ENCODE measurements at places on chromosomes 5 and 9.

GRCh38 chr5:128402506-128402905 lies 135.5 kb downstream of the FBN2 start:
- no peak for DNase-seq

DNA sequence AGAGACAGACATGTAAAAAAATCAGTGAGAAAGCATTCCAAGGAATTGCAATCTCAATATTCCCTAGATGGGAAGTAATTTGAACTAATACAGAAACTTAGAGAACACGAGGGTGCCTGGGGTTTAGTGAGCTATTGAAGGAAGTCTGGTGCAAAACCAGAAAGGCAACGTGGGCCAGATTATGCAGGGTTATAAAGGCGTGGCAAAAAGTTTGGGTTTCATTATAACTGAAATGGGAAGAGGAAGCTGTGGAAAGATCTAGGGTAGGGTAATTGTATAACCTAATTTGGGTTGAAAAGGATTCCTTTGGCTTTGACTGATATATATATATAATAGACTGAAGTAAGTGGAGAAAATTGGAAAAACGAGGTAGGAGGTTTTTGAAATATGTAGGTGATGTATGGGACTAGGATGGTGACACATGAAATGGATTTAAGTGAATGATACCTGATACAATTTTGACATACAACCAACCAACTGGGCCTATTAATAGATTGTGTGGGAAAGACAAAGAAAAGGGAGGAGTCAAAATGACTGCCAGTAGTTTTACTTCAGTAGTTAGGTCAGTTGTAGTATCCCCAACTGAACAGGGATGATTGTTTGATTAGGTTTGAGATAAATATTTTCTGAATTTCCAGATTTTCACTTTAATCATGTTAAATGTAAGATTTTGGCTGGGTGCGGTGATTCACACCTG lies 65.3 kb downstream of the FAM174A start:
- DNase-seq = no peak

DNA sequence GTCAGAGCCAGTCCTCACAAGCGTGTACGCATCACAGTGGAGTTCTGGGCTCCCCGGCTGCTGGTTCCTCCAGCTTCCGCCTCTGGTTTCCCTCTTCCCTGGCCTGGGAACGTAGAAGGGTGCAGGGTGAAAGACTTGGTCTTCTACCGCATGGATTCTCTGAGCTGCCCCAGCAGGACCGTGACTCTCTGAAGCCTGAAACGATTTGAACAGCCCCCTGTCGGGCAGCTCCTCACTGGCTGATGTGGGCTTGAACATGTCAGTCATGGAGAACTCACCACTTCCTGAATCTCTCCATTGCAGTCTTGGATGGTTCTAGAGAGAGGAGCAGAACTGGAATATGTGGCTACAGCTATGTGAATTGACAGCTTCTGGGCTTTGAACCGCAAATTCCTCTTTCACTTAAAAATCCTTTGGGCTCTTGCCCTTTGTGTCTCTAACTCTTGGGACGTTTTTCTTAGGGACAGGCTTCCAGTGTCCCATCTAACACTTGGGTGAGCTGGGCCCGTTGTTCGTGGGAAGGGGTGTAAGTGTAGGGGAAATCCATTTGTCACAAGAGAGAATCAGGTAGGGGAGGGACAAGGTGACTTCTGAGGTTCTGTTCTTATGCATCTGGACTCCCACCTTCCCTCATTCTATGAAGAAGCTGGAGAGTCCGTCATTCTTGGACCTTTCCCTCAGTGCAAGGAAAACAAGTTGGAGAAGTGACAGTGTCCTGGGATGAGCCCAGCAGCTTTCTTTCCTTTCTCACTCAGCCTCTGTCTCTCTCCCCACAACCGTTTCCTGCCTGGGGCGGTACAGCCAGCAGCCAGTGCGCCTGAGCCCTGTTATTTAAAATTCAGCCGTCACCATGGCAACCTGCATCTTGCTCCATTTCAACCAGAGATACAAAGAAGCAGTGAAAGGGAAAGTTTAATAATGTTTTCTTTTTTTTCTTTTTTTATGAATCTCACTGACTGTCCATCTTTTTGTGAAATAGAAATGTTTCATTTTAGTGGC lies 84.7 kb downstream of the PTTG1 start:
- no peak for DNase-seq

- no peak for DNase-seq
Measured at GRCh38 chr5:143205883-143206195, 197.6 kb downstream of the NR3C1 start.

DNA sequence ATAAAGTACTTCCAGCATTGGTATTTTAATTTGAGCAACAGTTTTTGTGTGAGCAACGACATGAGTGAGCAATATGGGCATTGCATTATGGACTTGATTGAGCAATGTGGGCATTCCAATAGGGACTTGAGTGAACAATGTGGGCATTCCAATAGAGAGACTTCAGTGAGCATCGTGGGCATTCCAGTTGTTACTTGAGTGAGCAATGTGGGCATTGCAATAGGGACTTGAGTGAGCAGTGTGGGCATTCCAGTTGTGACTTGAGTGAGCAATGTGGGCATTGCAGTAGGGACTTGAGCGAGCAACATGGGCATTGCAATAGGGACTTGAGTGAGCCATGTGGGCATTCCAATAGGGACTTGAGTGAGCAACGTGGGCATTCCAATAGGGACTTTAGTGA lies 52.2 kb downstream of the ZCCHC7 start:
- no peak for DNase-seq

DNA sequence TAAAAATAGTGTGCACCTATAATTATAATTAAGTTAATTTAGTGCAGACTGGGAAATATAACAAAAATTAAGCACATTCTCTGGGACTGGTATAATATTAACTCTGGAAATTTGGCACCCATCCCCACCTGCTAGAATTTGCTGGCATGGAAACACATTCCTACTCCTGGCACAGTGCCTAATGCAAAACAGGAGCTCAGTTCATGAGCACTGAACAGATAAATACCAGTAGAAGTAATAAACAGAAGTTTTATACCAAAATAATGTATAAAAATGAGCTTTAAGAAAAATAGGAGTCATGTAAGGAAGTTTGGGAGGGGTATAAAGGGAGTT lies 23.7 kb upstream of the NPR3 start:
- no peak for DNase-seq

DNA sequence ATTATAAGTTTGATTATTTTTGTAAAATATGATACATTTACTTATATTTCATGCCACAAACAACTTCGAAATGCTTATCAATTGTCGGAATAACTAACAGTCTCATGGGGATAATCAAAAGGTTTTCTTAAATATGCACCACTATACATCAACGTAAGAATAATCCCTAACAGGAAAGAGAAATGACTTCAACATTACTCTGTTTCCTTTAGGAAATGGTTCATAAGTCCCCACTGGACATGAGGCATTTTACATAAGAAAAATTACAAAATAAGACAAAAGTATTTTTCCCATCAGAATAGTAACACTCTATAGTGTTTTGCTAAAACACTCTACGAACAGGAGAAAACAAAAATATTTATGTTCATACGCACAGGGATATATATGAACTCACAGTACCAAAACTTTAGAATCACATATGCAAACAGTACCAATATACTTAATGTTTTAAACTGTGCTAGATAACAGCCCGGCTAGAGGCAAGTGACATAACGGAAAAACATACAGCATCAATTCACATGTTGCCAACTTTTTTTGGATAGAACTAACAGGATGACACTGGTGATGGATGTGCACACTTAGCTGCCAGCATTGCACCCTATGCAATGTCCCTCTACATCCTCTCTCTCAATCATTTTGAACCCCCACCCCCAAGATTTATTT lies 120.5 kb downstream of the NFIB start:
- DNase-seq = no peak

DNA sequence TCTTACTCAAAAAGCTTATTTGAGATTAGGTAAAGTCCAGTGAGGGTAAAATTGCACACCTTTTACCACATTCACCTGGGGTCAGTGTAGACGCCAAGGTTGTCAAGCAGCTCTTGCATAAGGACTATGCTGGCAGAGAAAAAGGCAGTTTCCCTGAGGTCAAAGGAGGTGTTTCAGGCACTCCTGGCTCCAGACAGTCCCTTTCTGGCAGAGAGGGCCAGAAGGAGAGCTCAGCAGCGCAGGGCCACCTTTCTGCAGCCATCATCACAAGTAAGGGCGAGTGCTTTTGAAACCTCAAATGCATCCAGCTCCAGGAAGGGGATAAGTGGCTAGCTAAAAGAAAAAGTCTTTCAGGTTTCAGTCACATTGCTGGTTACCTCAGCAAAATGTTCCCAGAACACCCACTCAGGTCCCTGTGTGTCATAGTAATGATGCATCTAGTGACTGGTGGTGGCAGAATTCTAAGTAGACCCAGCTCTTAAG lies 16.7 kb upstream of the IL13 start:
- DNase-seq = no peak

GRCh38 chr5:74034733-74035132 lies 408.7 kb downstream of the ARHGEF28 start:
- DNase-seq = no peak

GRCh38 chr9:136995772-136996311 lies 526 bp downstream of the CLIC3 start:
- DNase-seq = no peak

- no peak for DNase-seq
Measured at GRCh38 chr5:16464664-16465543, 696 bp downstream of the ZNF622 start.

DNA sequence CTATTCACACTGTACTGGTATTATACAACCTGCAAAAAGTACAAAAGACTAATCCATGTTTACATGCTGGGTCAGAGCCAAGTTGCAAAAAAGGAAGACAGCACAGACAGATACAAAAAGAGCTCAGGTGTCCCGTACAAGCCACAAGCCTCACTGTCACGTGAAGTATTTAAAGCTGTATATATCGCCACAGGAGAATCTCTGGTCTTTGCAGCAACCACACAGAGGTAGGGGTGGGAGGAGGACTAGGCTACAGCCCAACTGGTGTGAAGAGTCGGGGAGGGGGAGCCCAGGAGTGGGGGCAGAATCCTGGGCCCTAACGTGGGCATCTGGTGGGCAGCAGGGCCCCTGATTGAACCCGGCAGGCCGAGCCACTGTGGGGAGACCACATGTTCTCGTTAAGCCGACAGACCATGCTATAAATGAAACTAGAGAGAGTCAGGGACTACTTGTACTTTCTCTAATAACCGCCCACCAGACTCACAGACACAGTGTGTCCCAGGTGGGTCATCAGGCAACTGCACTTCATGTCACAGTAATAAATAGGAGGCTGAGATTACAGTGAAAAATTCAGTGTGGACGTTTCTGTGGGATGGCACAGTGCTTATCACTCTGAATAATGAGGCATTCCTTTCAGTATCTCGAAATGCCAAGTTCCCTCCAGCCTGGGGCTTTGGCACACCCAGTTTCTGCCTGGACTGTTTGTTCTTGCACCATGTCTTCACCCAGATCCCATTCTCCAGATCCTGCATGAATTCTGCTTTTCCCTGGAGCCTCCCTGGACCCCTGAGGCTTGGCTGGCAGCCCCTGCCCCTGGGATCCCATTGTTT lies 79.3 kb upstream of the SH3PXD2B start:
- no peak for DNase-seq

GRCh38 chr5:100469767-100470166 lies 65.4 kb upstream of the FAM174A start:
- no peak for DNase-seq

- no peak for DNase-seq
Measured at GRCh38 chr9:69829484-69829883, 8.9 kb downstream of the CFAP95 start.

DNA sequence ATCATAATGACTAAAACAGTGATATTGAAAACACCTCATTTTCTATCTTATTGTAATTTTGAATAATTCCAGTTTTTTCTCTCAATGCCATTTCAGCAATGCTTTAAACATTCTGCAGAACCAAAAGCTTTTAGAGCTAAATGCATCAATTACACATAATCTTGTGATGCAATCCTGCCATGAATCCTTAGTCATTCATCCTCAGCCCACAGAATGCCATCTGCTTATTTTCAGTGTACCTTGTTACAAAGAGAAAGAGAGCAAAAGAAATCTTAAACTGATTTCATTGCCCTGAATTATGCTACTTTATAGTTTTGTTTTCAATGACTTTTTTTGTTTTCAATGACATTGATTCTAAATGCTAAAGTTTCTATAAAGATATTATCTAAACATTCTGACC lies 1234.8 kb upstream of the C9orf72 start:
- DNase-seq = no peak

All from esophagus squamous epithelium (tissue), 5 donors.